ENCODE measurements at places on chromosomes 1 and 21.

DNA sequence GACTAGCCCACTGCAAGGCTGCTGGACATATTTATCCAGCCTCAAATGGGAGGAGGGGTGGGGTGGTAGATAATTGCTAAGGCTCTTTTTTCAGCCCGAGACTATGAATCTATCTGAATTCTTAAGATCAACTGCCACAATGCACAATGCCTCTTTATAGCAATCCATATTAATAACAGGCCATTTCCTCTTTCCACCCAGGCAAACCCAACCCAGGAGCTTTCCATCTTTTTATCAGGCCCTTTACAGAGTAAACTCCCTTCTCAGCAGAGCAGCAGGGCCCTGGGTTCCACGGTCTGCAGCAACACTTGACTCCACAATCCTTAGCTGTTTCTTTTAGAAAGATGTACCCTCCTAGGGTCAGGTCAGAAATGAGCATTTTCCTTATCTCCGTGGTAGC, 806 bp downstream of the DDOST start:
- DNase-seq, result no peak

- no peak for DNase-seq
Observed at GRCh38 chr1:94787691-94788090, 32.5 kb upstream of the SLC44A3 start.

DNA sequence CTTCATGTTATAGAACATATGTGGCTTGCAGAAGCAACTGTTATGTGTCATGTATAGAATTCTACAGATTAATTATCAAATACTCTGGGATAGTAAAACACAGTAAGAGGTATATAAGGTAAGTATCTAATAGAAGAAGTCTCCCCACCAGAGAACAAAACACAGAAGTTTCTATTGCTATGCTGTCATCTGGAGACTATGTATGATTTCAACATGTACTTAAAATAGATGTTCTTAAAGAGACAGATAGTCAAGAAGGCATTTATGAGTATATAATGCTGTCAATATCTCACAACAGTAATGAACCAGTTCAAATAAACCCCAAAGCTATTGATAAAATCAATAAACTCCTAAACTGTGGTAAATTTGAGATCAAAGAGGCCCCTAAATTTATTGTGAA, 8.1 kb upstream of the ADCY10 start:
- DNase-seq, result no peak

DNA sequence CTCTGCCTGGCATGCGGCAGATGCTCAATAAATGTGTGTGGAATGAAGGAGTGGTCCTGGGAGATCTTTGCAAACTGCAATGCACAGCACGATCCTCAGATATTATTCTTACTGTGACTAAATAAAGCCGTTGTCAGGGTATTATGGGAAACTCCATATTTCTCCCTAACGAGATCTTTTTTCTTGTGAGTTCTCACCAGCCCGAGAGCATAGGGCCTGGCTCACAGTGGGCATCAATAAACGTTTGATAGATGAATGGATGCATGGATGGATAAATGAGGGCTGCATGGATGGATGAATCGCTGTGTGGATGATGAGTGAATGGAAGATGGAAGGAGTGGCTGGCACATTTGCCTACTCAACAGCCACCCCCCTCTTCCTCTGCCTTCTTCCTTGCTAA, 69.6 kb downstream of the SDC3 start:
- DNase-seq, result no peak

- DNase-seq, result no peak
Observed at GRCh38 chr1:45198185-45198584, 8.2 kb downstream of the ZSWIM5 start.

GRCh38 chr1:182061594-182061993, at the start of gene ZNF648:
ZNF648 (minus strand) TSS chr1:182061712; CDS start chr1:182058010, 3,702 bp downstream.
- DNase-seq, result no peak

DNA sequence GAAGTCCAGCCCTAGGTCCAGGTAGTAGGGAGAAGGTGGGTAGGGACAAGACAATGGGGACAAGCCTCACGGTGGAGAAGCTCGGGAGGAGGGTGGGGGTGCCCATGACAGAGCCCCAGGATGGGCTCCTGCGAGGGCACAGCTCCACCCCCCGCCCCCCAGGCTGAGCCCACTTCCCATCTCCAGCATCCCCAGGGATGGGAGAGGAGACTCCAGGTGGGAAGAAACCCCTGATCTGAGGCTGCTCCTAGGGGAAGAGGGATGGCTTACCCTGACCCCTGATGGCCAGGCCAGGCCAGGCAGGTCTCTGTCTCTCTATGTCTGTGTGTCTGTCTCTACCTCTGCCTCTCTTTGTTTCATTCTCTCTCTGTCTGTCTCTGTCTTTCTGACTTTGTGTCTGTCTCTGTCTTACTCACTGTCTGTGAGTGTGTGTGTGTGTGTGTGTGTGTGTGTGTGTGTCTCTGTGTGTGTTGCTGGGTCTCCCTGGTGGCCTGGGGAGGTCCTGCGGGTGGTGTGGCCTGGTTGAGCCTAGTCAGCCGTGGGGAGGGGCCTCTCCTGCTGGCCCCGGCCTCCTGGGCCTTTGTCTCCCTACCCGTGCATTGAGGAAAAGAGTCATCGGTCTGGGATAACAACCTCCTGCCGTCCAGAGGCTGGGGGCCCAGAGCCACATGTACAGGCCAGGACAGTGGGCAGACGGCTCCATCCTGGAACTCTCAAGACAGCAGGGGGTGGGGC, 45.7 kb downstream of the WNT9A start:
- no peak for DNase-seq

DNA sequence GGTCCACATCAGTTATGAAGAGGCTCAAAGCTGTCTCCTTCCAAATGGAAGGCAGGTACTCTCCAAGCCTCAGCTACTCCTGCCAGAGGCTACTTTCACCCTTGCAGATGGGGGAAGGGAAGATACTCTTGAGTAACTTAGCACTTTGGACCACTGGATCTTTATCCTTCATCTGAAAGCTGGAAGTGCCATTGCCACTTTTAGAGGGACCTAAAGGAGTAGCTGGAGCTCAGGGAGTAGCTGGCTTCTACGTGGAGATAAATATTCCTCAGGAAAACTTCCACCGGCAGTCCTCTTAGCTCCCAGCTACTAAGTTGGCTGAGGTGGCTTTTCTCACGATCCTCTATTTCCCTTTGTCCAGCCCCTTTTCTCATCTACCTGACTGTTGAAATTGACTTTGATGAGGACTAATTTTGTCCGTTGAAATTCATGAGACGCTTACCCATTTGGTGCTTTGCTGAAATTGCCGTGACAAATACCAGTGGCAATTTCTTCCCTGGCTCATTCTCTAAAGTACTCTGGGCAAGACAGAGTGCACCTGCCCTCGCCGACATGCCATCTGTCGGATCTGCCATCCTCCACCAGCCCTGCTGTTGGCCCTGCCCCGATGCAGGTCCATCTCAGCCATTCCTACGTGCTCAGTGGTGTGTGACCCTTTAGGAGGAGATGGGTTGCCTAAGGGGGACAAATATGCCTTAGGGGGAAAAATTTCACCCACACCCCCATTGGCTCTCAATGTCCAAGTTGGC, 13.6 kb downstream of the IGSF21 start:
- DNase-seq, result no peak

GRCh38 chr1:21775985-21776562, 6.9 kb downstream of the USP48 start:
- no peak for DNase-seq

- no peak for DNase-seq
Observed at GRCh38 chr1:192401825-192402224, 85.0 kb downstream of the RGS21 start.

GRCh38 chr1:6074192-6074901, 28.7 kb downstream of the KCNAB2 start:
- DNase-seq, result no peak

DNA sequence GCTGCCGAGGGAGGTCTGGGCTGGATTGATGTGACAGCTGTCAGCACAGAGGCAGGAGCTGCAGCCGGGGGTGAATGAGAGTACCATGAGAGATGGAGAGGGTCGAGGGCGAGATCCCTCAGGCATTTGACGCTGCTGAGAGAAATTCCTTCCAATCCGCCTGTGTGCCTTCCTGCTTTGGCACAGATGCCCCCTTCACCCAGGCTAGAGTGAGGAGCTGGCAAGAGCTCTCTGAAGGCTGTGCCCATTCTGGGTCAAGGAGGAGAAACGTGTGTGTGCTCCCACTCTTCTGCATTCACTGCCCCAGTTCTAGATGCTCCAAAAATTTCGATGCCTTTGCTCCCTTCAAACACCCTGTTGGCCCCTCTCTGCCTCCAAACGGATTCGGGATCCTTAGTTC, 4.8 kb downstream of the ARTN start:
- no peak for DNase-seq

DNA sequence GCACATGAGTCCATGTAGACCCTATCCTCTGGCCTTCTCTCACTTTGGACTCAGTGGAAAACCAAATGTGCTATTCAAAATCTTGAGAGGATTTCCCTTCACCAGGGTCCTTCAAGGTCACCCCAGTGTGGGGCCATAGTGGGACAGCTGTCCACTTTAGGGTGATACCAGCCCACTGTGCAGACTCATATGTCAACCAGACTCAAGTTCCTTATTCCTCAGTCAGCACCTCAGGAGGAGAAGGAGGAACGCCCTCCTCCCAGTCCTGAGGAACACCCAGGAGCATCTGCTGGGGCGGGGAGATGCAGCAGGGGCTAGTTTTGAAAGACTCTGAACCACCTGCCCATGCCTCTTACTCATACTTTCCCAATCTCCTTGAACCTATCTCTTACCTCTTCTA, 340.9 kb downstream of the MATN1 start:
- DNase-seq, result no peak

- DNase-seq, result no peak
Observed at GRCh38 chr1:54795356-54795665, 5.8 kb downstream of the TTC22 start.

- DNase-seq, result no peak
Observed at GRCh38 chr1:11977625-11978024, 2.6 kb upstream of the MFN2 start.

DNA sequence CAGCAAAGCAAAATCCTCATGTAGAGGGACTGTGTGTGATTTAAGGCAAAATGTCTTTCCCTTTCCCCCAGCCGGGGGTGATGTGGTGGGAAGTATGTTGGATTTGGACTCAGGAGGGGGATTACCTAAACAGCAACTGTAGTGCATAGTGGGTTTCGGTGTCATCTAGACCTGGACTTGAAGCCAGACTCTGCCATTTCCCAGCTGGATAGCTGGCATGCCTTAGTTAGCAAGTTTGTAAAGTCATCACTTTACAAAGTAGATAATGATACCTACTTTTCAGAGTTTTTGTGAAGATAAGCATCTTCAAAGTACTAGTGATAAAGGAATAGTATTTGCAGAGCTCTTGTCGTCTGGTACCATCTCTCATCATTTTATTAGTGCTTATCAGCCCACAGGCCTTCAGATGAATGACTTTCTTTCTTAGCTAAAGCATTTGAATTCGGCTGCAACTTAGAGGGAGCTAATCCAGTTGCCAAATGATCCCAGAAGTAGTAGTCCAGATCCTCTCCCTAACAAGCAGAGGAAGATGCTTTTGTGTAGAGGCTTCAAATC, 56.2 kb upstream of the ROR1 start:
- no peak for DNase-seq

DNA sequence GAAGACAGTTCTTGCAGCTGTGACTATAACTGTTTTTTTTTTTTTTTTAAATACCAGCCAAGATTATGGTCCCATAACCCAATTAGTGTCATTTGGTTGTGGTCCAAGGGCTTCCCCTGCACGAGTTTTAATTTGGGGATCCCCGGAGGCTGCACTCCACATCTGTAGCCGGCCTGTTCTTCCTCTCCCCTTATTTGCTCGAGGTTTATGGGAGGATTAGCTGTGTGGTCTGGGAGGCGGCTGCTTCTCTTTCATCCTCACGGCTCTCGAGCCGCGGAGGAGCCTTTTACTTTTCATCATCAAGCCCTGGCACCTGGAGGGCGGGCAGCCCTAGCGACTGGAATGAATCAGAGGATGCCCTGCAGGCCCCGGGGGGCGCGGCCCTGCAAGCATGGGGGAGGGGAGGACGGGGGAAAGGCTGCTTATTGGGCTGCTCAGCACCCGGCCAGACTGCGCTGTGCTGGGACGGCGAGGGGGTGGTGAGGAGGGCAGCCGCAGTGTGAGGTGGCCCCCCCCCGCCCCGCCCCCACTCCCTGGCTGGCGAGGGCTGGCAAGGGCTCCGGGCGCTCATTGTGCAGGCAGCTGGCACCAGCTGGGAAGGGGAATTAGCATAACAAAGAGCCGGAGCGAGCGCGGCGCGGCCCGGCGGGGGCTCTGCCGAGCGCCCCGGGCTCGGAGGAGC, 18.5 kb downstream of the SERTAD4 start:
- DNase-seq, result no peak

GRCh38 chr1:197696372-197696771, 78.9 kb downstream of the DENND1B start:
- DNase-seq, result no peak

GRCh38 chr1:40717955-40718354, 26.5 kb downstream of the NFYC start:
- DNase-seq, result no peak

DNA sequence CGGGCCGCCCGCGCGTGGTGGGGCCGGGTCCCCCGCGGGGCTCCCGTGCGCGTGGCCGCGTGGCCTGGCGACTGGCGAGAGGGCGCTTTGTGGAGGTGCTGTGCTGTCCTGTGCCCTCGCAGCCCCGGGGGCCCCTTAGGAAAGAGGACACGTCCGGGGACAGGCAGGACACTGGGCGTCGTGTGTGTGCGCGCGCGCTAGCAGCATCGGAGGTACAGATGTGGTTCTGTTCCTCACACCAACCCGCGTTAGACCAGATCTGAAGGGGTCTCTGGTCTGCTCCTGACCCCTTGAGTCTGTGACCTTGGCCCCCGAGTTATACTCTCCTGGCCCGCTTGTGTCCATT, 489 bp downstream of the ACTN2 start:
- DNase-seq, result no peak

DNA sequence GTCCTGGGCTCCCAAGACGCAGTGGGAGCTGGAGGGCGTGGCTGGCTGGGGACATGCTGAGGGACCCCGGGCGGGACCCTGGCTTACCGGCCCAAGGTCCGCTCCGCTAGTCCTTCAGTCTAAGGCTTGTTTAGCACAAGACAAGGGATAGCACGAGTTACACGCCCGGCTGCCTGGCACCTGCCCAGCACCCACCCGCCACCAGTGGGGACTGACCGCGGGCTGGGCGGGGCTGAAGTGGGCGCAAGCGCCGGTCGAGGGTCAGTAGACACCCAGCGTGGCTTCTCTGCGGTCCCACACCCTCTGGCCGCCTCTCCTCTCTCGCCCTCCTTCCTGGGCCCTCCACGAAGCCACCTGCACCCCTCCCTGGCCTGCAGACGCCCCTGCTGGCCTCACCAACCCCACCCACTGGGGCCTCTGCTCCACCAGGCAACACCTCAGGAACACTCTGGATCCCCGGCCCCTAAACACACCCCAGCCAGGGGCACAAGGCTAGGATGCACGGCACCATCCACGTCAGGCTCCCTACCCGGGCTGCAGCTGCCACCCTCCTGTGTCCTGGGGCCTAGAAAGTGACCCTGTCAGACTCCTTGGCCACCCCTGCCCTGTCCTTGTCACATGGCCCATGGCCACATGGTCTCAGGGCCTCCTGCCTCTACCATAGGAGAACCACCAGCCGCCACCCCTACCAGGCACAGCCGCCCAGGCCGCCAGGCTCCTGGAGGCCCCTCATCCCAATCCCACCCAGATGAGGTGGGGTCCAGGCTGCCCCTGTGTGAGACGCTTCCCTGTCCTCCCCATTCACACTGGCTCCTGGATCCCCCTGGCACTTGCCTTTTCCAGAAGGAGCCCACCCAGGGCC, 6.1 kb downstream of the TAS1R3 start:
- DNase-seq, result no peak

- no peak for DNase-seq
Observed at GRCh38 chr1:162976628-162977027, 92.5 kb upstream of the RGS4 start.

- no peak for DNase-seq
Observed at GRCh38 chr1:225601902-225602589, 50.9 kb downstream of the ENAH start.

Data from GM10248 (cell line).